ENCODE measurements at places on chromosomes 16 and 17.

DNA sequence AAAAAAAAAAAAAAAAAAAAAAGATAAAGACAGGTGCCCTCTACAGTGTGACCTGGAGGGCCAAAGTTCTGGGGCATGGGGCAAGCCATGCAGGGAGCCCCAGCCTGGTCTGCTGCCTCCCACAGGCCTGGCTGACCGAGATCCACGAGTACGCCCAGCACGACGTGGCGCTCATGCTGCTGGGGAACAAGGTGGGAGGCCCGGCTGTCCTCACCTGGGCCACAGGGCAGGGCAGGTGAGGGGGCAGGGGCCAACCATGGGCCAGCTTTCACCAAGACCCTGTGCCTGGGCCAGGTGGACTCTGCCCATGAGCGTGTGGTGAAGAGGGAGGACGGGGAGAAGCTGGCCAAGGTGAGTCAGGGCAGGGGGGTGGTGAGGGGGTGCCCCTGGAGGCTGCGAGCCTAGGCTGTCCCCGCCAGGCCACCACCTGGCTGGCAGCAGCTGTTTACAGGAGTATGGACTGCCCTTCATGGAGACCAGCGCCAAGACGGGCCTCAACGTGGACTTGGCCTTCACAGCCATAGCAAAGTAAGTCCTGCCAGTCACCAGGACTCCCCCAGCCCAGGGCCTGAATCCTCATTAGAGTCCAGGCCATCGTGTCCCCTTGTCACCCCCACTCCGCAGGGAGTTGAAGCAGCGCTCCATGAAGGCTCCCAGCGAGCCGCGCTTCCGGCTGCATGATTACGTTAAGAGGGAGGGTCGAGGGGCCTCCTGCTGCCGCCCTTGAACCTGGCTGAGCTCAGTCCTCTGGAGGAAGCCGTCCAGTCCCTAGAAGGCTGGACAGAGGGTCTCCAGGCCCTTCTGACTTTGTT is 2.7 kb upstream of the TRAF7 start:
- peak; percentile 29 for DNase-seq

DNA sequence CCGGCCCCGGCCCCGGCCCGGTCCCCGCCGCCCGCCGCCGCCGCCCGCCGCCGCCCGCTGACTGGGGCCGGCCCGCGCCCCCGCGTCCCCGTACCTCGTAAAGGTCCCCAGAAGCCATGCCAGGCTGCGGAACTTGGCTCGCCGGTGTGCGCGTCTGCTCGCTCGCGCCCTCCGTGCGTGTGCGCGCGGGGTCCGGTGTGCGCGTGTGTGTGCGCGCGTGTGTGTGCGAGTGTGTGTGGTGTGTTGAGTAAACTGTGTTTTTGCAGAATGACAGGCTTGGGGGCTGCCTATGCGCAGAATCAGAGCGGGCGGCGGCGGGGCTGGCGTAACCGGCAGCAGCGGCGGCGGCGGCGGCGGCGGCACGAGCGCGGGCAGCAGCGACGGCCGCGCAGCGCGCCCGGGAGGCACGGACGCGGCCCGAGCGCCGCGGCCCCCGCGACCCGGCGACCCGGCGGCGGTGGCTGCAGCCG is 307 bp downstream of the CDYL2 start:
- DNase-seq = no peak

- DNase-seq = no peak
Observed at GRCh38 chr16:88703486-88704309, 2.5 kb downstream of the RNF166 start.

DNA sequence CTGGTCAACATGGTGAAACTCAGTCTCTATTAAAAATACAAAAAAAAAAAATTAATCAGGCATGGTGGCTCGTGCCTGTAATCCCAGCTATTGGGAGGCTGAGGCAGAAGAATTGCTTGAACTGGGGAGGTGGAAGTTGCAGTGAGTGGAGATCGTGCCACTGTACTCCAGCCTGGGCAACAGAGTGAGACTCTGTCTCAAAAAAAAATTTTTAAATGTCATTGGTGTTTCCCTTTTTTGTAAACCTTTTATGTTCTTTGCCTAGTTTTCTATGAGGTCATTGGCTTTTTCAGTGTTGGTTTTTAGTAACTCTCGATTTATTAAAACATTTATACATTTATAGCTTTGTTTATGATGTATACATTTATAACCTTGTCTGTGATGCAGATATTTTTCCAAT is 18.2 kb downstream of the NLRC5 start:
- DNase-seq = no peak

DNA sequence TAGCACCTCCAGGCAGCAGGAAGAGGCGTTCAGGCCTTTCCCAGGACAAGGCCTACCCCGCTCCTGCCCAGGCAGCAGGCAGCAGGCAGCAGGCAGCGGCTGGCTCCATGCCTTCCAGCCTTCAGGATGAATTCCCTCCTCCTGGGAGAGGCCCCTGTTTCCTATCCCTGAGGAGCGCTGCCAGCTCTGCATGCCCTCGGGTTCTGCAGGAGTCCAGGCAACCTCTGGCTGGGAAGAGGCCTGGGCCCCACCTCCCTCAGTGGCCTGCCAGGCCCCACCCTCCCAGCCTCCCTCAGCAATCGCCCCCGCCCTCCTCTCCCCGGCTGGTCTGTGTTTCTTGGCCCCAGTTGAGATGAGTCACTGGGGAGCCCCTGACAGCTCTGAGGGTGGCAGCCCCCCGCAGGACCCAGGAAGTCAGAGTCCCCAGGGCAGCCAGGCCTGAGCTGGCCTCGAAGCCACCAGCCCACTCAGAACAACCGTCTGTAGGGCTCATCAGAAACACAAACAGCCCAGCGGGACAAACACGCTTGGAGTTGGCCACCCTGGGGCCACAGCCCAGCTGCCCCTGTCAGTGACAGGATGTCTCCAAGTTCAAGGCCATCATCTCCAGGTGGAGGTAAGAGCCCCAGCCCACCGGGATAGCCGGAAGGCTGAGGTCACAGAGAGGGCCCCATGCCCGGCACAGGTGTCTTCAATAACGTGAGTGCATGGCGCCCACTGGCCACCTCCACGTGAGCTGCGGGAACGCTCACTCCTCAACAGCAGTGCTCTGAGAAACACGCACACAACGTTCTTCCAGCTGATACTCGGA is 39.5 kb upstream of the CIBAR2 start:
- DNase-seq = no peak

GRCh38 chr17:65690626-65691310 is 129.3 kb upstream of the AXIN2 start:
- DNase-seq = no peak

DNA sequence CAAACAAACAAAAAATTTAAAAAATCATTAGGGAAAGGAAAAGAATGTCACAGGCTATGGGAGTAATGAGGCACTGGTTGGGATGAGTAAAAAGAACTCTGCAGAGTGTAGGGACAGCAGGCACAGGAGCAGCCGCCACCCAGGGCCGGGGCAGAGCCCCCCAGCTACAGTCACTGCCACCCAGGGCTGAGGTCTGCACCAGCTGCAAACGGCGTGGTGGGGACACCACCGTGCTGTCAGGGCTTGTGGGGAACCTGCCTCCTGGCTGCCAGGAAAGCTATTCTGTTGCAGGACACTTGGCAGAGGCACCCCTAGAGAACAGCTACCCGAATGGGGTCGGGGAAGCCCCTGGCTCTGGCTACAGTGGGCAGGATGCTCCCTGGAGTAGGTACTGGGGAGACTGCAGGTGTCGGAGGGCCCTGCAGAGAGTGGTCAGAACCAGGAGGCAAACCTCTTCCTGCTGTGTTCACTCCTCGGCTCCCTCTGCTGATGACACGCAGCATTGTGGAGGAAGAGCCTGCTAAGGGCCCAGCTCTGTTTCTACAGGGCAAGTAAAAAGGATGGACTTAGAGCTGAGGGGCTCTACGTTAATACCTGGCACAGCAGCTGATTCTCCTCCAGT is 32.3 kb upstream of the CAPN15 start:
- peak; percentile 15 for DNase-seq

DNA sequence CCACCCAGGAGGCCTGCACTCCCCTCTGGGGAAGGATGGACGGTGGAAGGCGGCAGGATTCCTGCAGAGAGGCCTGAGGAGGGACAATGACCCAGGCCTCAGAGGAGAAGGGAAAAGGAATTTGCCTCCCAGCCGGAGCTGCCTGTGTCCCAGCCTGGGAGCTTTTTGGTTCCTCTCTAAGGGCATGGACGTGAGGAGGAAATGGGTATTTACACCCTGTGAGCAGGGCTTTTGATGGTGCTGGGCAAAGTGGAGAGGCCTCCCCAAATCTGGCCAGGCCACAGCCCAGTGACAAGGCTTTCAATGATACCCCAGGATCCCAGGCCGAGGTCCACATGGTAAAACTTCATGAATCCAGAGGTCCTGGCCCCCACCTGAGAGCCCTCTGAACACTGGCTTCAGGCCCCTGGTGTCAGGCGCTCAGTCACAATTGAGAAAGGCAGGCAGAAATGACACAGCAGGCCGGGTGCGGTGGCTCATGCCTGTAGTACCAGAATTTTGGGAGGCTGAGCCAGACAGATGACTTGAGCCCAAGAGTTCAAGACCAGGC is 56.0 kb upstream of the DOC2B start:
- no peak for DNase-seq

GRCh38 chr17:21278450-21279197 is 5.9 kb upstream of the MAP2K3 start:
- DNase-seq = no peak

GRCh38 chr17:12398441-12399051 is 267.1 kb upstream of the MYOCD start:
- DNase-seq = no peak

GRCh38 chr17:61157246-61157886 is 242.3 kb upstream of the TBX2 start:
- DNase-seq = peak; percentile 69

DNA sequence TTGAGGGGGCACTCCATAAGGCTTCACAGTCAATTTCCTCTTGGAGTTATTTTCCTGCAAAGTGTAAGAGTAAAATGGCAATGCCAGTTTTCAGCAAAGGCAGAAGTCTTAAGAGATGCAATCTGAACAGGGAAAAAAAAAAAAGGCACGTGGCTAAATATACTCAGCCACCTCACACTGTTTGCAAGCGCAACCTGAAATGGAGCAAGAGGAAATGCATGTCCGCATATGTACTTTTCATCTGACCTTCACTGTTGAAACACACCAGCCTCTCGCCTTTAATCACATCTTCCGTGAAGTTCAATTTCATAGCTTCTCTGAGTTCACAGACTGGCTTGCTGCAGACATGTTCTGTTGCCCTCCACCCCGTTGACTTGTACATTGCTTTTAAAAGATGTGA is 101.4 kb downstream of the KATNIP start:
- no peak for DNase-seq

DNA sequence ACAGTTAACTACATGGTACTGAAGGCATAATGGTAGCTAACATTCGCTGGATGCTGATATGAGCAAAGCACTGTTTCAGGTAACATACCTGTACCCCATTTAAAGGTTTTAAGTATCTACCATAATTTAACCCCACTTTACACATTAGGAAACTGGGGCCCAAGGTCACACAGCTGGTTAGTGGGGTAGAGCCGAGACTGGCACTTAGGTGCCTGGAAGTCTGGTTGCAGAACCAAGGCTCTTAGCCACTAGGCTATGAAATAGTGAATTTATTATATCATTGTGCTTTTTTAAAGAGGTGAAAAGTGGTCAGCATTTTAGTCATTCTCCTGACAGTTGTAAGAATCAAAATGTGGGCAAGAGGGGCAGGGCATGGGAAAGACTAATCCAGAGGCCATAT is 25.2 kb downstream of the SIAH1 start:
- DNase-seq = no peak

DNA sequence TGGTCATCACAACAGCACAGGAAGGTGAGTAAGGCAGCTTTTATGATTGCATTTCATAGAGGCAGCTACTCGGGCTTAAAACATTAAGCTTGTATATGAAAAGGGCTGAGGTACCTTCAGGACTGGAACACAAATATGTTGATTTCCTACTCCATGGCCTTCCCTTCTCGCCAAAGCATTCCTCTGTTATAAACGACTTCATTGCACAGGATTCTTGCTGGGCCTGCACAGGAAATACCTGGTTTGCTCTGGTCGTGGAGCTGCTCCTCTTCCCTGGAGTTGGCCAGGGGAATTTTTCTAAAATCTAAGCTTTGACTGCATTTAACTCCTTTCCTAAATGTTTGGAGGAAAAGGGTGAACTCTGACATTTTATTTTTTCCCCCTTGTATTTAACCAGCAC is 49.0 kb downstream of the CHD9 start:
- no peak for DNase-seq

- DNase-seq = no peak
Observed at GRCh38 chr16:22070361-22071330, 21.7 kb upstream of the VWA3A start.

DNA sequence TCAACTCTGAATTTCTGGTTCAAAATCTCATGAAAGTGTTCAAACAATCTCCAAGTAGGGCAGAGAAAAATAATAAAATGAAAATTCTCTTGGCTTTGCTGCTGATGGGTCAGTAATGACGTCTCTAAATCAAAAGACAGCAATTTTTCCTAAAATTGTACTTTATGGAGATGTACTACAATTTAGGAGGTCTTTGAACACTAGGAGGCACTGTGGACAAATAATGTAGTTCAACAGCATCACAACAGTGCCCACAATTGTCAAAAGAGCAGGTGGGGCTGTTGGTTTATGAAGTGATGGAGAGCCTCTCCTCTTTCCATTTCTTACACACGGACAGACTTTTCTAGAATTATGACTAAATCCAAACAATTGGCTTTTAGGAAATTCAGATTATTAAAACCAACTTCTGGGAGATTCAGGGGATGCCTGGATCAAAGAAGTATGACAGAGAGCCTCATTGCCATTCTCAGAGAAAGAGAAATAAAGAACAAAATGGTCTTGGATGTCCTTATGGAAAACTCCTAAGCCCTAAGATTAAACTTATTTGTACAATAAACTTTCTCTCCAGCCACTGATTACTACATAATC is 23.8 kb downstream of the EZH1 start:
- peak; percentile 53 for DNase-seq

GRCh38 chr16:48434653-48435317 is 49.6 kb upstream of the SIAH1 start:
- no peak for DNase-seq
